AG20443 (cell line): ENCODE measurements at places on chromosomes 4 and X.

GRCh38 chrX:36407836-36408235, 488.3 kb downstream of the CFAP47 start:
- no peak for DNase-seq

DNA sequence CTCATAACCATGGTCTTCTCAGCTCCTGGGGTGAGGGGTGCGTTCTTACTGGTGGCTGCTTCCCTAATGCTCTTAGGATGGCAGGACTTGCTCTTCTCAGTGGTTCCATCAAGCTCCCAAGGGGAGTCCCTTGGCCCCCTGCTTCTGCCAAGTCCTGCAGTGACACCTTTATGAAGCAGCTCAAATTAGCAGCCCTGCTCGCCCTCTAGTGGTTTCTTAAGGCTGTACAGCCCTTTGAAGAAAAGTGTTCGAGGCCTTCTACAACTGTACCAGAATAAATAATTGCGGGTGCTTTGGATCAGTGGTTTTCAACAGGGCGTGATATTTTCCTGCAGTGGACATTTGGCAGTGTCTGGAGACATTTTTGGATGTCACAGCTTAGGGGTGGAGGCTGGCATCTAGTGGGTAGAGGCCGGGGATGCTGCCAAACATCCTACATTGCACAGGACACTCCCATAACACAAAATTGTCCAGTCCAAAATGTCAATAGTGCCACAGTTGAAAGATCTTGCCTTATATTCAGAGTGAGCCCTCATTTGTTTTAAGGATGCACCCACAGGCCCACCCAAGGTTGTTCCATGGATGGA, 204.7 kb upstream of the S100G start:
- DNase-seq = peak; percentile 17

DNA sequence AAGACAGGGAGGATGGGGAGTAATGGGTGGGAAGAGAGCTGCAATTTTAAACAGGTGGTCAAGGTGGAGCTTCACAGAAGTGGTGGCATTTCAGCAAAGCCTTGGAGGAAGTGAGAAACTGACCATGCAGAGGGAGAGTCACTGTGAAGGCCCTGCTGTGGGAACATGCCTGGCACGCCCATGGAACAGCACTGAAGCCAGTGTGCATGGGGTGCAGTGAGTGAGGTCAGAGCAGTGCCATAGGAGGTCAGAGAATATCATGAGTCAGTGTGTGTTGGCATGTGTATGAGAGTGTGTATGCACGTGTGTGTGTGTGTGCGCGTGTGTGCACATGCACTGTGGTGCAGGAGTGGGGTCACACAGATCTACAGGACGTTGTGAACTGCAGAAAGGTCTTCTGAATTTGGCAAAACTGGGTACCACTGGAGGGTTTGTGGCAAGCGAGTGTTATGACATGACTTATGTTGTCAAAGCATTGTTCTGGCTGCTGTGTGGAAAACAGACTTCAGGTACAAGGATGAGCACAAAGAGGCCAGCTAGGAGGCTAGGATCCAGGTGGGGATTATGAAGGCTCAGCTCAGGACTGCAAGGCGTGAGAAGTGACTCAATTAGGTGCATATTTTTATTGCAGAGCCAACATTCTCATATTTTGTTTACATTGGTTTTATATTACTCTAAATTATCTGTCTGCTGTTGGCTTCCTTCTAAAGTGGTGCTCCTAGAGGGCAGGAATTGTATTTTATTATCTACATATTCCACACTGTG, 34.0 kb downstream of the ZNF827 start:
- no peak for DNase-seq

DNA sequence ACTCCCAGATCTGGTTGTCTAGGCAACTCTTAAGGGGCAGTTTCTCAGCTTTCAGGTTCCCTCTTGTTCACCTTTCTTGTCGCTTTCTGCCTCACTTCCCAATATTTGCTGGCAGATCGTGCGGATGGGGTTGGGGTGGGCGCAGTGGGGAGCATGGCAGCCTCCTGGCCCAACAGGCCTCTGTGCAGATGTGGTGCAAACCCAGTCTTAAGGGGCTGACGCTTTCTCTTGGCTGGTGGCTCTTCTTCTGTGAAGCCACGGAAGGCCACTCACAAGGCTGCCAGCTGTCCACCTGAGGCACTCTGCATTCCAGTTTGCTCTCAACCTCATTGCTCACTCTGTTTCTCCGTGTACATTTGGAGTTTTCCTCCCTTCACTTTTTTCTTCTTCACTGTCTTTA, 61.7 kb downstream of the NBDY start:
- no peak for DNase-seq

DNA sequence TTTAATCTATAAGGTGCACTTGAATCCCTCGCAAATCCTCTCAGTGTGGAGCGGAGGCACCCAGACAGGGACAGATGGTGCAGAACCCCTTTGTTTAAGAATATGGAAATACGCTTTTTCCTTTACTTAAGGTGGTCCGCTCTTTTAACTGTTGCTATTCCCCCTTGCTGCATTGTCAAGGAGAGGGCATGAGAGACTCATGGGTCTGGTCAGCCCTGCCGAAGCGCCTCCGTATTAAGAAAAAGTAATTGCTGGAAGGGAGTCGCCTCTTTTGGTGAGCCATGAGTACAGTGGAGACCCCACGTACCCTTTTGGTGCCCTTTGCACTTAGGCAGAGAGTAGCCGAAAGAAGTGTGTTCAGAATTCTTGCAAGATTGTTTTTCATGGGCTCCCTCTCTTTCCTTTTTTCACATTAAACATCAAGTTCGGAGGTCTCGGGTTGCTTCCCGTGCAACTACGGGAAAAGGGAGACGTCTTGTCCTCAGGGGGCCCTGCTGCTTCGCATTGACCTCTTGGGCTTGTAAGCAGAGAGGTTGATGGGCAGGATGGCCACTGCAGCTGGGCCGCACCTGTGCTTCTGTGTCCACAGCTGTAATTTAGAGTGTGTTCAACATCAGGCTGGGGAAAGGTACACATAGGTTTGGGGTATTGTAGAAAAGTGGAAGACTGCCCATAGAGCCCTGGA, 109.6 kb downstream of the SPRY1 start:
- DNase-seq = no peak

- no peak for DNase-seq
Observed at GRCh38 chrX:40380655-40381488, 199.9 kb upstream of the ATP6AP2 start.

GRCh38 chr4:185357211-185357610, 38.5 kb downstream of the LRP2BP start:
- DNase-seq = peak; percentile 22

GRCh38 chr4:6680372-6681034, 13.2 kb upstream of the S100P start:
- DNase-seq = no peak

DNA sequence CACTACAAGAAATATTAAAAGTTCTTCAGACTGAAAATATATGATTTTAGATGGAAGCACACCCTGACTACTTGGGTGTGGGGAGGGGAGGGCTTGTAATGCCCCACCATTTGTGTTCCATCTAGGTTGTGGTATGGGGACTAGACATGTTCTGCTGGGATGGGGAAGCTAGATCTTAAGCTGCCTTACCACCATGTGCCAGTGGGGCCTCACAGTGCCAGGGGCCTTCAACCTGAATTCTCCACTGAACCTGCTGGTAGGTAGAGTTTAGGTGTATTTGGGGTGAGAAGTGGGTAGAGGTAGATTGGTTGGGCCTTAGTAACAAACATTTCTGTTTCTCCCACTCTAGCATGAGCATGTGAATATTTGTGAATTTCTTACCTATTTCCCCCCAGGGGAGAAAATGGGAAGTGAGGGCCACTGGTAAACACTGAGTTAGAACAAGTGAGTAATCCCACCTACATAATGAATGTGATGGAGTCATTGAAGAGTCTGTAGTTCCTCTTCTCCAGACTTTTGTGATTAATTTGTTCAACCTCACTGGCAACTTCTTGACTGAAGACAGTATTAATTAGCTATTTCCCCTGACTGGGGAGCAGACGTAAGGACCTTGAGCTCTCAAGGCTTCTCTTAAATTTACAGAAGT, 44.0 kb downstream of the BRCC3 start:
- no peak for DNase-seq

DNA sequence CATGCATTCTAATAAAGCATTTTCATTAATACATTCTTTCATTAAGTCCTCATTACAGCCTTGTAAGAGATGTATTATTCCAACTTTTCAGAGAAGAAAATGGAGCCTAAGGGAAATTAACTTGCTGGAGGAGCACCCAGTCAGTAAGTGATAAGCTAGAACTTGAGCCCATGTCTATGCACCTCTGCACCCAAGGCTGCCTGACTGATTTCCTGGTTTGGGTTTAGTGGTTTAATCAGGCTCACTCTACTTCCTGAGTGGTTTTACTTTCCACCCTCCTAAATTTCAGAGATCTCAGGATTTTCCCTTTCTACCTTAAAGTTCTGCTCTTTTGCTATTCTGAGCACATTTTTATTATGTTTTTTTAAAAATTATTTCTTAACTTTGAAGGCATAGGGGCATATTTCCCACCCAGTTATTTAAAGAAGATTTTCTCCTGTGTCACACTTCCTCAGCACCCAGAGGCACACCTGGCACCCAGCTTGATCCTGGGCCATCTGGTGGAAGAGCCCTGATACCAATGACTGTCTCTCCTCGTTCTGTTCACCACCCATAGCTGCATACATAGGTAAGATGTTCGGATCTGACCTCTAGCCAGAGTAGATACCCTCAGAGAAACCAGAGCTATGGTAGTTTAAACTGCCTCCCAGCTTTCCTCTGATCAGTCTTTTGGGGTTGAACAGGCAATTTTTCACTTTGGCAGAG, 10.4 kb downstream of the CORIN start:
- no peak for DNase-seq

- no peak for DNase-seq
Observed at GRCh38 chr4:178808106-178808505, 1365.9 kb upstream of the AGA start.

DNA sequence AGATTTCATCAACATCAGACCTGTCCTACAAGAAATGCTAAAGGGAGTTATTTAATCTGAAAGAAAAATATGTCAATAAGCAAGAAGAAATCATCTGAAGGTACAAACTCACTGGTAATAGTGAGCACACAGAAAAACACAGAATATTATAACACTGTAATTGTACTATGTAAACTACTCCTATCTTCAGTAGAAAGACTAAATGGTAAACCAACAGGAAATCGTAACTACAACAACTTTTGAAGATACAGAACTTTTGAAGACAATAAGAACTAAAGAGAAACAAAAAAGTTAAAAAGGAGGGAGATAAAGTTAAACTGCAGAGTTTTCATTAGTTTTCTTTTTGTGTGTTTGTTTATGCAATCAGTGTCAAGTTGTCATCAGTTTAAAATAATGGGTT, 12.4 kb downstream of the MED14 start:
- DNase-seq = no peak

GRCh38 chr4:70868778-70869177, 29.1 kb upstream of the GRSF1 start:
- no peak for DNase-seq

DNA sequence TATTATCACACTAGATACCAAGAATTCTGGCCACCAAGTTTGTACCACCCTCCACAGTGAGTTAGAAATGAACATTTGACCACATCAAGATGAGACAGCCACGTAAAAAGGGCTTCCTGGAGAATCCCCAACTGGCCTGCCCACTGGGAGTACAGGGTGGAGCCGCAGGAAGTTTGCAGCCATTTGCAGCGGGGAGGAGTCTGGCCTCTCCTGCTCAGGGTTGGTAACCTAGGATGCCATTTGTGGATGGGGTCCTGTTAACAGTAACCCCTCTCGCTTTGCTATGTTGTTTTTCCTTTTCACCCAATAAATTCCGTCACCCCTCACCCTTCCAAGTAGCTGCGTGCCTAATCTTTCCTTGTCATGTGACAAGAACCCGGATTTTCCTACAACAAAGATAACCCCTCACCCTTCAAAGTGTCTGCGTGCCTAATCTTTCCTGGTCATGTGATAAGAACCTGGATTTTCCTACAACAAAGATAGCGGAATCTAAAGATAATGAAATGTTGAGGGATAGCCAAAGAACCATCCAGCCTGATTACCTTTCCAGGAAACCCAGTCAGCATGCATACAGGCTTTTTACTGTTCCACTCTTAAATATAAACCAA, 245.4 kb downstream of the NAF1 start:
- no peak for DNase-seq

GRCh38 chrX:42089031-42089430, 165.7 kb upstream of the CASK start:
- no peak for DNase-seq

GRCh38 chr4:6900956-6901355, 8.7 kb upstream of the TBC1D14 start:
- no peak for DNase-seq

DNA sequence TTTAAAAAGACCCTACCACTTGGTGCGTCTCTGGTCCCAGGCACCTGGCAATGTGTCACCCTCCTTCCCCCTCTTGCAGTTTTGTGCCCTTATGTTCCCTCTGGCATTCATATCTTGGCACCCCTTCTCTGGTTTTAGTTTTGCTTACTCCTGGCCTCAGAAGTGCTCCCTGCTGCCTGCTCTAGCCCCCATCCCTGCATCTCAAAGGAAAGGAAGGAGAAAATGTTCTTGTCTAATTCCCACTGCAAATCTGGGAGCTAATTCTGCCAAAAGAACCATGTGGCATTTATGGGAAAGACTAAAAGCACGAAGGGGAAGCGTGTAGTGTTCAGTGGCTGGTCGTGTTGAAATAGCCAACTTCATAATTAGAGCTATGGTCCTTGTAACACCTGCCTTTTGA, 340.1 kb upstream of the RPS6KA3 start:
- no peak for DNase-seq

GRCh38 chr4:42262701-42263490, 110.4 kb upstream of the BEND4 start:
- DNase-seq = no peak

- DNase-seq = no peak
Observed at GRCh38 chr4:70903291-70903603, 1.1 kb downstream of the MOB1B start.

GRCh38 chr4:48079972-48080391, 54.1 kb downstream of the TXK start:
- DNase-seq = no peak

DNA sequence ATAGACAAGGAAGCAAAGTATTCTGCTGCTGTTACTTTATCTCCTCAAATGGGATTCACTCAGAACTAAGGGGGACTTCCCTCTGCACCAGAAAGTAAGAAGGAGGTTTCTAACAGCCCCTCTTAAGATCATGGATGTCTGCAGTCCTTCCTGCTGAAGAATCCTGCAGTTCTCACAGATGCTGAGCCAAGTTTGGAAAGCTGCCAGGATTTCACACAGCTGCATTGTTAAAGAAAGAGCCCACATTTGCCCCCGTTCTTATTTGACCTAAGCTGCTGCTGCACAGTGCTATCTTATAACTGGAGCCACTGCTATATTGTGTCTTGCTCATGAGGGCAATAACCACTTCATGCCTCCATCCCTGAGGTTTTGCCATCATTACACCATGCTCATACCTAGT, 81.1 kb downstream of the FAAH2 start:
- no peak for DNase-seq

- no peak for DNase-seq
Observed at GRCh38 chrX:102672856-102673255, 21.6 kb downstream of the GPRASP1 start.

- DNase-seq = peak; percentile 41
Observed at GRCh38 chrX:22686138-22686541, 313.6 kb upstream of the DDX53 start.
